ENCODE measurements at places on chromosomes 11 and 22.

- DNase-seq = no peak
Measured at GRCh38 chr11:4809246-4809645, 5.1 kb upstream of the OR52R1 start.

DNA sequence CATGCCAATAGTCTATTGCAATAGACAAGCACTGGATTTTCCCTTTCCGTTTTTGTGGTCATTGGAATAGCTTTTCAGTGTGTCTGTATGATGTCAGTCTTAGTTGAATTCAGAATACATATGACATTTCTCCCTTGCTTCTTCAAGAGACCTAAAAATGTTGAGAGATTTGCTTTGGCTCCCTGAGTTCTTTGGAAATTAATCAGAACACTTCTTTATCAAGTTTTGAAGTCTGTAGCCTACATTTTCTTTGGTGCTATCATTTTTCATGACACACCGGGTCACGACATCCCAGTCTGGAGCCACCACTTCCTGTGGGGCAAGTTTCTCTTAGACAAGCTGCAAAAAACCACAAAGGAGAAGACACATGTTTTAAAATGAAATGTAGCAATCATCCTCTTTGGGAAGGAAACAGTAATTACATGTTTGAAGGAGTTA is 847.1 kb downstream of the OPCML start:
- no peak for DNase-seq

GRCh38 chr22:26234296-26234695 is 65.0 kb downstream of the SEZ6L start:
- DNase-seq = no peak

DNA sequence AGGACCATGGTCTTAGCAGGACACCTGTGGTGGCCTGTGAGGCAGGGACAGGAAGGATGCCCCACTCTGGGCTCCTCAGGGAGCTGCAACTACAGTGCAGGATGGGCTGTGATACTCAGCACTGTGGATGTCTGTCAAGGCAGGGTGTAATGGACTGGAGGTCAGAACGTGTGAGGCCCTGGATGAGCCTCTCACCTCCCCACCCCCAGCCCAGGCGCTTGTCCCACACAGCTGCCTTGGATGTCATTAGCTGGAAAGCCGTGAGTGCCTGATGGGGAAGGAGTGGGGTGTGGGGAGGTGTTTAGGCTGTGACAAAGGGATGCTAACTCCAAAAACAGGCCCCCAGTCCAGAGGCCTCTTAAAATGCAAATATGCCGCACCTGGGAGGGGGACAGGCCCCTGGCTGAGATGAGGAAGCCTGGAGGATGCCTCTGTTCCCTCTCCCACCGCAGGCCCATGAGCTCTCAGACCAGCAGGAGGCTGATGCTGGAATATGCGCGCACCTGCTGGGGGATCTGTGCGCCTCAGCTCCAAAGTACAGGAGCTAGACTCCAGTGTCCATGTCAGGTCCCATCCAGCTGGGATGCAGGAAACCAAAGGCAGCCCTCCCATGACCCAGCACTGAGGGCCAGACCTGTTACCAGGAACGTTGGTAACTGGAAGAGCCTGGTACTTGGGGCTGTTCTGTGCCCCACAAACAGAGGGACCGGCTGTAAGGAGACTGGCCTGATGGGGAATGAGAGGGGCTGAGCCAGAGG is 25.1 kb downstream of the RSPH14 start:
- no peak for DNase-seq

- peak; percentile 36 for DNase-seq
Measured at GRCh38 chr11:74311352-74311926, at the start of gene P4HA3. Gene P4HA3, minus strand, starts transcription at chr11:74311640. Its CDS starts 29 bp downstream, at chr11:74311611.

- no peak for DNase-seq
Measured at GRCh38 chr22:35620624-35621251, 3.6 kb upstream of the MB start.

DNA sequence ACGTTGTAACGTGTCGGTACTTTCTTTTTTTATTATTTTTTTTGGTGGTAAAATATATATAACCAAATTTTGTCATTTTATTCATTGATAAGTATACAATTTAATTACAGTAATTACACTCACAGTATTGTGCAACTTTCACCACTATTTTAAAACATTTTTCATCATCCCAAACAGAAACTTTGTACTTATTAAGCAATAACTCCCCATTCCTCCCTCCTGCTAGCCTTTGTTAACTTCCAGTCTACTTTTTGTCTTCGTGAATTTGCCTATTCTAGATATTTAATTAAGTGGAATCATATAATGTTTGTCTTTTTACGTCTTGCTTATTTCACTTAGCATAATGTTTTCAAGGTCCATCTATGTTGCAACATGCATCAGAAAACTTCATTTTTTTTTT is 58.5 kb downstream of the STIM1 start:
- no peak for DNase-seq

DNA sequence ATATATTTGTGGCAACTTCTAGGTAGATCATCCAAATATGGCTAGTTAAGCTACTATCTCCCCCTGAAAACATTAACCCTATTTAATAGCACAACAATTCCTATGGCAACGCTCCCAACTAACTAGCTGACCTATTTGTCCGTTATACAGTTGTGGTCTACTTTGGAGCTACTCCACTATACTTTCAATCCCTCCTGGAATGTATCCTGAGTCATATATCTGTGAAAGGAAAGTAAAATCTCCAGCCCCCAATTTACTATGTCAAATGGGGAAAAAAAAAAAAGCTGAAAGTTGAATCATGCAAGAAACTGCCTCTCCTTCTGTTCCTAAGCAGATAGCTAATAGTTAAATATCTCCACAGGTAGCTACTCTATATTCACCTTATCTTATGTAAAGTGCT is 128.5 kb downstream of the CD44 start:
- DNase-seq = no peak

GRCh38 chr11:7600205-7600775 is 73.0 kb downstream of the CYB5R2 start:
- DNase-seq = no peak

DNA sequence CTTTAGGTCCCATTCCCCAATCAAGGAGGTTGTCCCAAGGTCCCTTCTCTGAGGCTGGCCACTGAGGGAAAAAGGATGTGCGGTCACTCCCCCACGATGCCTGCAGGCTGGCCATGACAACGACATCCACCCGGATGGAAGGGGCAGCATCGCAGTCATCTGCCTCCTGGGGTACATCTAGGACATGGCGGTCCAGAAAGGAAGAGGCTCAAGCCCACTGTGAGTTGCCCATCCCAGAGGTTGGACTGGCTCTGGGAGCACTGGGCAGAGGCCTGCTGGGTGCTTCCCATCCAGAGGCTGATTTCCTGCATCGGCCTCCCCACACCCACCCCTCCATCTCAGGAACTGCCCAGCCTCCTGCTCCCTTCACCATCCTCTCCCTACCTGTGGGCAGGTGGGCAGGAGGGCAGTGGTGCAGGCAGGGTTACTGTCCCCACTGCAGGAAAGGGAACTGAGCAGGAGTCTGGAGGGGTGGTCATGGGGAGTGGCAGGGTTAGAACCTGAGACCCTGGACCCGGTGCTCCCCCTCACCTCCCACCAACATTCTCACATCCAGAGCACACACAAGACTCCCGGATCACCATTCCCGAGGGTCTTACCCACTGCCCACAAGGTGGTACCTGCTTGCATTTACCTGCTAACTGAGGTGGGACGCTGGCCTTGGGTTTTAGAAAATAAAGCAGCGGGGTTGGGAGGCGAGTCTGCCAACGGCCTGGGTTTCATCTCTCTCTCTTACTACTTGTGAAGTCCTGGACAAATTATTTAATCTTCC is 4.4 kb downstream of the RCE1 start:
- no peak for DNase-seq

DNA sequence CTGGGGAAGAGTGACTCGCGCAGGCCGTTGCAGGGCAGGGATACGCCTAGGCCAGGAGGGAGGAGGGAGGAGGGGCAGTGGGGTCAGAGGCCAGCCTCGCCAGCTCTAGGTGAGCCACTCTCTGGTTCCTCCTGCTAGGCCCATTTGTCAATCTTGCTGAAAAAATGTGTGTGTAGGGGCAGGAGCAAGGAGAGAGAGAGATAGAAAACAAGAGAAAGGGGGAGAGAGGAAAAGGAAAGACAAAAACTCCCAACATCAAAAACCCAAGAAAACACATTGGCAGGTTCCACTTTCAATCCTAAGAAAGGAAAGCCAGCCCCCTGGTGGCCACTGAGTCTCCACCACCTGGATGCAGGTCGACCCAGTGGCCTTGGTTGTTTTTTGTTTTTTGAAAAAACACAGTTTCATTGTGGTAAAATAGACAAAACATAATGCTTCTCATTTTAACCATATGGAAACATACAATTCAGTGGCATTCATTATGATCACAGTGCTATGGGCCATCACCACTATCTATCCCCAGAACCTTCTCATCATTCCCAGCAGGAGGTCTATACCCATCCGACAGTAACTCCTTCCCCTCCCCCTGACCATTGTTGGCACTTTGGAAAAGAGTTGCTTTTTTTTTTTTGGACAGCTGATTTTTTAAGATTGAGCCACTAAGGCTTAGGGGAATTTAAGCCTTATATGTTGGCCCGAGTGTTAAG is 10.9 kb downstream of the OMP start:
- DNase-seq = no peak

- DNase-seq = no peak
Measured at GRCh38 chr22:36029406-36029755, 757 bp upstream of the RBFOX2 start.

DNA sequence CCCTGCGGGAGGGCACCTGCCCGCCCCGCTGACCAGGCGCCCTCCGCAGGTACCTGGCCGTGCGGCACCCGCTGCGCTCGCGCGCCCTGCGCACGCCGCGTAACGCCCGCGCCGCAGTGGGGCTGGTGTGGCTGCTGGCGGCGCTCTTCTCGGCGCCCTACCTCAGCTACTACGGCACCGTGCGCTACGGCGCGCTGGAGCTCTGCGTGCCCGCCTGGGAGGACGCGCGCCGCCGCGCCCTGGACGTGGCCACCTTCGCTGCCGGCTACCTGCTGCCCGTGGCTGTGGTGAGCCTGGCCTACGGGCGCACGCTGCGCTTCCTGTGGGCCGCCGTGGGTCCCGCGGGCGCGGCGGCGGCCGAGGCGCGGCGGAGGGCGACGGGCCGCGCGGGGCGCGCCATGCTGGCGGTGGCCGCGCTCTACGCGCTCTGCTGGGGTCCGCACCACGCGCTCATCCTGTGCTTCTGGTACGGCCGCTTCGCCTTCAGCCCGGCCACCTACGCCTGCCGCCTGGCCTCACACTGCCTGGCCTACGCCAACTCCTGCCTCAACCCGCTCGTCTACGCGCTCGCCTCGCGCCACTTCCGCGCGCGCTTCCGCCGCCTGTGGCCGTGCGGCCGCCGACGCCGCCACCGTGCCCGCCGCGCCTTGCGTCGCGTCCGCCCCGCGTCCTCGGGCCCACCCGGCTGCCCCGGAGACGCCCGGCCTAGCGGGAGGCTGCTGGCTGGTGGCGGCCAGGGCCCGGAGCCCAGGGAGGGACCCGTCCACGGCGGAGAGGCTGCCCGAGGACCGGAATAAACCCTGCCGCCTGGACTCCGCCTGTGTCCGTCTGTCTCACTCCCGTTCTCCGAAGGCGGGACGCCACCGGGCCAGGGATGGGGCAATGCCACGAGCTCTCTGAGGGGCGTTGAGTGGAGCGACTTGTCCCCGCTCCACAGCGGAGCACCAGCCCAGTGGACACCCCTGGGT is 1.8 kb downstream of the GALR3 start:
- DNase-seq = no peak

DNA sequence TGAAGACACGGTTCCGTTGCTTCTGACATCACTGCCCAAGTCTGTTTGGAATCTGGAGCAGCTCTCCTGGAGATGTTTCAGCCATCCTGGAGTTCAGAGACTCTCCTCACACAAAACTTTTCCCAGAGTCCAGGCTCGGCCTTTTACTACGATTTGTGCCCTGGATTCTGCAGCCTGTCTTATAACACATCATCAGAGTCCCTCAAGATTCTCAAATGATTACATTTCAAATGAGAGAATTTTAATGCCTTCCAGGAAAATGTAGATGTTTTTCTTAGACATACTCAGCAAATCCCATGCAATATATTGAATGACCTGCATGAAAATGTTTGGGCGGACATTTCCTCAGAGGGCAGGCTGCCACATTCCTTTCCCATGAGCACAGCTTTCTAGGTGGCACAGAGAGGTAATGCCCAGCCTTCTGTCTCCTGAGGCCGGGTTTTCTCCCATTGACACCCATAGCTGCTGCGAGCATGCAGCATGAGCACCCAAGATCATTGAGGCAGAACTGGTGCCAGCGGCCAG is 129.1 kb downstream of the SNX19 start:
- no peak for DNase-seq

- DNase-seq = no peak
Measured at GRCh38 chr11:131178020-131178419, 192.4 kb upstream of the NTM start.

GRCh38 chr11:134668076-134668475 is 256.0 kb upstream of the B3GAT1 start:
- DNase-seq = no peak

DNA sequence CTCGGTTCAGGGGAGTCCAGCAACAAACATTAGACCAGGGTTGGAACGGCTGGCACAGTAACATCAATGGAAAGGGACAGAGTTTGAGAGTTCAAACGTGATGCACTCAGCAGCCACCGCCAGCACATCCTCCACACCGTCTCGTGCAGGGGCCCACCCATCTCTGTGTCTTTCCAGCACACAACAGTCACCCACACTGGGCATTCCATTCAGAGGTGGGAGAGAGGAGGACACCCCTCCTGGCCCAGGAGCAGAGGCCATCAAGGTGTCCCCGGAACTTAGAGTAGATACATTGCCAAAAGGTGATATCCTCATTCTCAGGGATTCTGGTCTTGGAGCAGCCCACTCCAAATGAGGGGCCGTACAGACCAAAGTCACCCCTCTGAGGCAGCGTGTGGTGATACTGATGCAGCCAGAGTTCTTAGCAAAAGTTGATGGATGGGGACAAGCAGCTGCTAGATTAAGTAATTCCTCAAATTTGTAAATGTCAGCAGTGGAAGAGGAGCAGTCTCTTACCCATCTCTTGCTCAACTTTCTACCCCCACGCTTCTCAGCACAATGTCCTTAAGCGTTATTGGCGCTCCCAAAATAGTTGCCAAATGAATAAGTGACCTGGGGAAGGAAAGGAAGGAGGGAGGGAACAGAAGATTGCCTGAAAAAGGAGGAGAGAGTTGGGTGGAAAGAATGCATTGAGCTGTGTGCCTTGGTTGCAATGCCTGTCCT is 5.5 kb downstream of the SNAP29 start:
- no peak for DNase-seq

DNA sequence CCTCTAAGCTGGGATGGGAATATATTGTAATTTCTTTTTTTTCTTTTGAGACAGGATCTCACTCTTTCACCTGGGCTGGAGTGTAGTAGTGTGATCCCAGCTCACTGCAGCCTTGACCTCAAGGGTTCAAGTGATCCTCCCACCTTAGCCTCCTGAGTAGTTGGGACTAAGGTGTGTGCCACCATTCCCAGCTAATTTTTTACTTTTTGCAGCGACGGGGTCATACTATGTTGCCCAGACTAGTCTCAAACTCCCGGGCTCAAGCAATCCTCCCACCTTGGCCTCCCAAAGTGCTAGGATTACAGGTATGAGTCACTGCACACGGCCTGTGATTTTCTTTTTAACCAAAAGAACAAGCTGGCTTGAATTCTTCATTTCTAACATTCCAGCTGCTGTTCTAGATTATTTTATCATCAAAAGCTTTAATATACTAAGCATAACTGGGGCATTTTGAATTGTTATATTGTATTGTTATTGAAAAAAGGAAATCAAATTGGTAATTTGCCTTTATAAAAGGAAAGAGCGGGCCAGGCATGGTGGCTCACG is 26.8 kb upstream of the PPP2R1B start:
- DNase-seq = no peak
